ENCODE measurements at places on chromosomes 4 and X.

GRCh38 chrX:150548684-150549083 is 19.7 kb upstream of the MTM1 start:
- DNase-seq, result no peak

DNA sequence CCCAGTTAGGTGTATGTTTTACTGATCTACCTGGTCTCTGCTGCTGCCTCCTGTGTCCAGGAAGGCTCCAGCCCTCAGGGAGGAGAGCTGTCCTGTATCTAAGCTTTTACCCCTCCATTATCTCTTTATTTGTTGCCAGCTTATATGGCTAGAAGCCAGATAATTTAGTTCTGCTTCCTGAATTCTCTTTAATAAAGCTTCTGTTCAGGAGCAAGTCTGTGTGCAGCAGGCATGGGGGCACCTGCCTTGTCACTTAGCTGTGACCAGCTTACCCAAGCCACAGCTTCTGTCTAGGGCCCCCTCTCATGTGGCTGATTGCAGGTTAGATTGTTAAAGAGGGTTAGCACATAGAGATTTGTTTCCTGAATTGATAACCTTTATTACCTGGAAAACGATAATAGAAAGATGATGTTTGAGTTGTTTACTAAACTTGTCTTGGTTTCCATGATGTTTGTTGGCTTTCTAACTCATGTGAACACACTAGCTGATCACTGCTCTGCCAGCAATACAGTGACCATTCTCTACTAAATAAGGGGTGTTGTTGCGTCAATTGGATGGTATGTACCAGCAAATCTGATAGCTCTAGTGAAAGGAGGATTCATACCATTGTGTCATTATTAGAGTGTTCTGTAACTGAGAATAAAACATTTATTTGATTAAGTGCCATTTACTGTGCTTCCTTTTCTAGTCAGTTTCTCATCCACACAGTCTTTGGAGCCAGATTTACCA is 189.8 kb upstream of the ANK2 start:
- no peak for DNase-seq

GRCh38 chrX:42149765-42150164 is 226.4 kb upstream of the CASK start:
- no peak for DNase-seq

- DNase-seq, result no peak
These were observed 515.6 kb downstream of the PPARGC1A start for GRCh38 chr4:23374259-23374658.

- DNase-seq, result no peak
These were observed 3.8 kb downstream of the SH3D19 start for GRCh38 chr4:151321586-151321985.

DNA sequence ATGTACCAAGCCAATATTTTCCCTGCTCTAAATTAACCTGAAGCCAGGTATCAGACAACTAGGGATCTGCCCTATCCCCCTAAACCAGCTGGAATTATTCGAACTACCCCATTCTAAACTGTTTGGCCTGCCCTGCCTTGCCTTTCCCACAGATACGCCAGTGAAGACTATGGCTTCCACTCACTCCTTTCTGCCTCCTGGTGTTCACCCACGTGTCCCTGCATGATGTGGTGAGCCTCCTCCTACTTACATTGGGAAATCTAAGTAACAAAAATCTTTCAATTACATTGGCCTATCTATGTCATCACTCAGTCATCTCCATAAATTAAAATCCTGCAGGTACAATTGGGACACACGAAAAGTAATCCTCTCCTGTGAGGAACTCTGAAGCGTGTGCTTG is 6.1 kb upstream of the LDOC1 start:
- no peak for DNase-seq

Data from AML-193 (cell line).